Activated T-cell treated with anti-CD3 and anti-CD28 coated beads for 48 hours (primary cell): ENCODE measurements at places on chromosomes 3 and 15.

DNA sequence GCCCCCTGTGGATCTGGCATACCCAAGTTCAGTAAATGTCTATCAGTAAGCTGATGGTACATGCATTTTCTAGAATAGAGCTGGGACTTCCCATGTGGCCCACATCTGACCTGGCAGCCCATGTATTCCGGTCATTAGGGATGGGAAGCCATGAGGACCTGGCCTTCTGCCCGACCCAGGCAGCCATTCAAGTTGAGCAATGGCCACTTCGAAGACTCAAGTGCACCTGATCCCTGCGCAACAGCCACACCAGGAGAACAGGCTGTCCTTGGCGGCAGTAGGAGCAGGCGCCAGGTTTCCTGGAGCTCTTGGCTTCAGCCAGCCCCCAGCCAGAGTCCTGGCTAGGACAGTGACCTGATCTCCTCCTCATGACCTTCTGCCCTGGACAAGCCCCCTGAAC is 14.6 kb downstream of the HEMK1 start:
- DNase-seq = no peak

DNA sequence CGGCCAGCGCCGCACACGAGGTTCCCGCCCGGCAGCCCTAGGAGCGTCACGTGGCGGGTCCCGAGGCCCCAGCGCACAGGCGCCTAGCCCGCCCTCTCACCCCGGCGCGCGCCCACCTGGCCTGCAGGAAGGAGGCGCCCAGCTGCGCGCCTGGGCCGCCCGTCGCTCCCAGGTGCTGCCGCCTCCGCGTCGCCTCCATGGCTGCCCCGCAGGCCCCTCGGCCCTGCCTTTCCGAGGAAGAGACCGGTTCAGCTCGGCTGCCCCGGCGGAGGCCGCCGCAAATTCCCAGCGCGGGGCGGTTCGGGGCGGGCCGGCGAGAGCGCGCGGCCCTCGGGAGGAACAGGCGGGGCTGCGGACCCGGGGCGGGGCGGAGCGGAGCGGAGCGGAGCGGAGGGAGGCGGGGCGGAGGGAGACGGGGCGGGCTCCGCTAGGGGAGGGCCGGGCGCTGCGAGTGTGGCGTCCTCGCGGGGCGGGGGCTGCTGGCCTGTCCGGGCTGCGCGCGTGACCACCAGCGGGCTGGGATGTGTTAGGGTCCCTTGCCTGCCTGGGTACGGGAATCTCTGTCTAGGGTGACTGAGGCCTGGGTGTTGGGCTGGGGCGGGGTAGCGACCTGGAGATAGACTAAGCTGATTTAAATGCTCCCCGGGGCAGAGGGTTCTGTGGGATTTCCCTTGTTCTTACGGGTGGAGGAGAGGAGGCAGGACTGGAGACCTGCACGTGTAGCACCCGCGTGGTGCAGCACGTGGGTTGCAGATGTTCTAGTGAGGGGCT is at the start of gene CLN6:
Gene CLN6, minus strand, starts transcription at position 343 of the 771 bp plus-strand sequence. Its CDS starts 144 bp downstream, at position 199.
- peak; percentile 81 for DNase-seq

- no peak for DNase-seq
Measured at GRCh38 chr3:16127249-16127648, 47.2 kb upstream of the GALNT15 start.

GRCh38 chr3:156605686-156606605 is 51.0 kb upstream of the SSR3 start:
- no peak for DNase-seq

DNA sequence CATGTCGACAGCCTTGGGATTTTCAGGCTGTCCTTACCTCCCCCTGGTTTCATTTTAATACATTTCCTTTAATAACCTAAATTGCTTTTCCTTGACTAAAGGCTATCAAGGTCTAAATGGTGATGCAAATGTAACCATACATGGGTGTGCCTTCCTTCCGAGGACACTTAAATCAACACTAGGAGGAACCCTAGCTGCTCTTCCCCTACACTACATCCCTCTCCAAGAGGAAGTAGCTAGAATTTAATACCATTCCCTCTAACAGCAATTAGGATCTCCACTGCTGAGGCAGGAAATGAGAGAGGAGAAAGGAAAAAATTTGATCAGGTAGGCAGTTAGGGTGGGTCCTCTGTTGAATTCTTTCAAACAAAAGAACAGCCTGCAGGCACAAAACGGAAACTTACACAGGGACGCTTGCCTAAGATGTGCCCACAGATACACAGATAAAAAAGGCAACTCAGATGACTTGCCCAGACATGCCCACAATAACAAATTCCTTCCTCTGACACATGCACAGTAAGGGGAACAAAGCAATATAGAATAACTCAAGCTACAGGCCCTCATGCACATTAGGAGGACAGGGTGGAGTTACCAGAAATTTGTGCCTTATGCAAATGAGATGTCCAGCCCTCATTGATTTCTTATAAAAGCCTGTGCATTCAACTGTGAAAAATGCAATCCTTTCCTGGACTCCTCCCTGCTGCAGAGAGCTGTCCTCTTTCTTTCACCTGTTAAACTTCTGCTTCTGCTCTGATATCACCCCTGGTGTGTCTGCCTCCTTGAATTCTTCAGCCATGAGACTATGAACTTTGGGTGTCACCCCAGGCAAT is 1024.4 kb upstream of the CADM2 start:
- DNase-seq = no peak

DNA sequence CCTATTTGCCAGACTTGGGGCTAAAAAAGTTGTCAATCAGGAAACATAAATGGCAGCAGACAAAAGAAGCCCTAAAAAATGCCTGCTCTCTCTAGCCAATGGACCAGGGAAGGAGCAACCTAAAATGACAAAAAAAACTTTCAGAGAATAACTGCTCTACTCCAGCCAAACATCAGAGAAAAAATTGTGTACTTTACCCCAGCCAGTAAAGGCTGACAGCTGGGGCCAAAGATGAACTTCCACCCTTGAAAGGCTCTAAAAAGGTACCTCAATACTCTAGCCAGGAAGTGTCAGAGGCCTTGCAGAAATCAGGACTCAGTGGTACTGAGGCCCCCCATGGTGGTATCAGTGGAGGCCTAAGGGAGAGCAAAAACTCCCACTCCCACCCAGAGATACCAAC is 18.4 kb downstream of the C3orf70 start:
- no peak for DNase-seq

- DNase-seq = no peak
Measured at GRCh38 chr3:195352895-195353488, 82.0 kb upstream of the XXYLT1 start.

GRCh38 chr15:31050953-31051352 is 50.6 kb downstream of the TRPM1 start:
- no peak for DNase-seq

DNA sequence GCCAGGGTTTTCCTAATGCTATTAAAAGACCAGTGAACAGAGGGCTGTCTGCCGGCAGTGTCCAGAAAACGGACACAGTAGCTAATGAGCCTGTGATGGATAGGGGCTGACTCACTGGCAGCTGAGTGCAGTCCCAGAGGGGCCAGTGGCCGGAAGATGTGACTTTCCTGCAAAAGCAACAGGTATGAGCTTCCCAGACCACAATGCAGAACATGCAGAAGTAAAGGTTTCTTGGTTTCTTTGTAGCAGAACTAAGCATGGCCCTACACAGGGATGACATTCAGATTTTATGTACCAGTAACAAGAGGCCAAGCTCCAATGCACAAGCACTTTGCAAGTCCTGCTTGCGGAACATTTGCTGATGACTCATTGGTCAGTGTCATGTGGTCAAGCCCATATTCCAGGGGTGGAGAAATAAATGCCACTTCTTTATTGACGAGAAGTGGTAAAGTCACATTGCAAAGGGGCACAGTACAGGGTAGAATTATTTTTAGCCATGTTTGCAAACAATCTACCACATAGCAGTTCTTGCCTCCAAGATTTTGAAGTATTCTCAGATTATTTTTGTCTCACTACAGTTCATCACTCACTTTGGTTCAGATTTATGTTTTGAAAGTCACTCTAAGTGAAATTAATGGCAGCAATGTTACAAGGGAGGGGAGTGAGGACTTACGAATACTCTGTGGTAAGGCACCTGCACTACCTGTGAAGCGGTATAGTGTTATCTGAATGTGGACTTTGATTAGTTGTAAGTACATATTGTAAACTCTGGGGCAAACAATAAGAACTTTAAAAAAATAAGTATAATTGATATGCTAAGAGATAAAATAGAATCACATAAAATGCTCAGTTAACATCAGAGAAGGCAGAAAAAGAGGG is 263.3 kb downstream of the ABHD5 start:
- no peak for DNase-seq

DNA sequence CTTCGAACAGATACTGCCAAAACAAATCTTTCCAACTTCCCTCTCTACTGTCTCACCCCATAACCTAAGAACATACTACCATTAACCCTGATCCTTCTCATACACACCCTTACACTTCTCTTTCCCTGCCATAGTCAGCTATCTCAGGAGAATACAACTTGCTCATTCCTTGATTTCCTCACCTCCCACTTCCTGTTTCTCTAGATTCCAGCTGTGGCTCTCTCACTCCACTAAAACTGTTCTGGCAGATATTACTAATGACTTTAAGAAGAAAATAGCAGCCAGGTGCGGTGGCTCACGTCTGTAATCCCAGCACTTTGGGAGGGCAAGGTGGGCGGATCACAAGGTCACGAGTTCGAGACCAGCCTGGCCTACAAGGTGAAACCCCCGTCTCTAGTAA is 4.6 kb downstream of the LSG1 start:
- DNase-seq = no peak

DNA sequence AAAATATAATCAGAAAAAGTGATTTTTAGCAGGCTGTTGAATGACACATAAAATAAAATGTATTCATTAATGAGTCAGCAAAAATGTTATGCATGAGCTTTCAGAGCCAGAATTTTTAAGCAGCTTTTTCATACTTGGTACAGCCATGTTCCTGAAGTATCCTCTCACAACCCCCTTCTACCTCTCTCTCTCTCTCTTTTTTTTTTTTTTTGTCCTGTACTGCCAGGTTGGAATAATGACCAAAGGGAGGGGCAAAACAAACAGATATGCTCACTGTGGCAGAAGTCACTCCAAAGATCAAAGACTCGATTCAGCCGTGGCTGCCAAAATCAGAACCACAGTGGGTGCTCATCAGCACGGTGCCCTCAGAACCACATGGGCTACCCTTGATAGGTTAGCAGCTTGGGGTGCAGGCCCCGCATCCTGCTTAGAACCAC is 383.0 kb downstream of the ZBTB20 start:
- DNase-seq = no peak

DNA sequence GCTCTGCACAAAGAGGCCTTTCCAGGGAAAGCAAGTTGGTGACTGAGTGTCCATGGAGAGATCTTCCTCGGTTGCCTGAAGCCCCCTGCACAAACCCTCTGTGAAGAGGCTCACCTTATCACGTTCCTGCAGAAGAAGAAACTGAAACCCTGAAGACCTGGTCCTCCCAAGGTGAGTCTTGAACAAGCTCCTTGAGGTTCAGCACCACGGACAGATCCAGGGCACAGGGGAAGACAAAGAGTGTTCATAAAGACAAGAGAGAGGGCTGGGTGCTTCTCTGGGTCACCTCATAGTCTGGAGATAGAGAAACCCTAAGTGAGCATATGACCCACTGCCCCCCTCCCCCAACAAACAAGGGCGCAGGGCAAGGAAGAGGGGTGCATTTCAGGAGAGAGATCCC is 21.7 kb upstream of the TBC1D21 start:
- DNase-seq = peak; percentile 27

DNA sequence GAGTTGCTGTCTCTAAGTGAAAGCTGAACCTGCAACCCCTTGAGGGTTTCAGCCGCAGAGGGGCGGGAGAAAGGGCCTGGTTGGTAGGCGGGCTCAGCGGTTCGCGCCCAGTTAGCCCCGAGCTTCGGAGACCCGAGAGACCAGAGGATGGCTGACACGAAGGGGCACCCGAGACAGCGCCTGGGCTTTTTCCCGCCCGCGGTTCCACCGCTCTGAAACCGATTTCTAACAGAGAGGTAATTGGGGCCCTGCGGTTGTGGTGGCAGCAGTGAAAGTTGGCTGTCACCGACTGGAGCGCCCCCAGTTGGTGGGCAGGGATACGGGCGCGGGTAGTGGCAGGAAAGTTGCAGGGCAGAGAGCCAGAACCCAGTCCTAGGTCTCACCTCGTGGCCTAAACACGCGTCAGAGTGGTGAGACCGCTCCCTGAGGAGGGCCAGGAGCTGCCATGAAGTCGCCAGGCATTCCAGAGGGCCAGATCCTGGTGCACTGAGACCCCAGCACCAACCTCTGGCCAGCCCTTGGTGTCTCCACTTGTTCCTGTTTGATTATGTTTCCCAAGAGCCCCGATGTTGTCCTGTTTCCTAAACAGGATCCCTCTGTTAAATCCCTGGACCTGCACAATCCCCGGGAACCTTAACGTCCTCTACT is 625 bp upstream of the ELL3 start:
- peak; percentile 88 for DNase-seq

- no peak for DNase-seq
Measured at GRCh38 chr3:54538346-54538745, 389.5 kb downstream of the LRTM1 start.

GRCh38 chr3:105051972-105052371 is 314.7 kb upstream of the ALCAM start:
- DNase-seq = no peak

GRCh38 chr15:80052597-80053304 is 6.7 kb upstream of the ZFAND6 start:
- DNase-seq = no peak

GRCh38 chr15:97078591-97078990 is 748.1 kb downstream of the NR2F2 start:
- DNase-seq = no peak

DNA sequence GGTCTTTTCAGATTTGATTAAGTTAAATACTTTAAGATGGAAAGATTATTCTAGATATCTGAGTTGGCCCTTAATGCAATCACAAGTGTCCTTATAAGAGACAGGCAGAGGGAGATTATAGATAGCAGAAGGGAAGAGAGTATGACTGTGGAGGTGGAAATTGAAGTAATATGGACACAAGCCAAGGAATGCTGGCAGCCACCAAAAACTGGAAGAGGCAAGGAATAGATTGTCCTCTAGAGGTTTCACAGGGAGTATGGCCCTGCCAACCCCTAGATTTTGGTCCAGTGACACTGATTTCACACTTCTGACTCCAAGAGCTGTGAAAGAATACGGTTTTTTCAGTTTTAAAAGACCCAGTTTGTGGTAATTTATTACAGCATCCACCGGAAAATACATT is 1498.7 kb upstream of the CADM2 start:
- DNase-seq = no peak

- DNase-seq = peak; percentile 34
Measured at GRCh38 chr15:82849556-82850512, 40.4 kb downstream of the WHAMM start.
